ENCODE measurements at places on chromosomes 5 and 9.

DNA sequence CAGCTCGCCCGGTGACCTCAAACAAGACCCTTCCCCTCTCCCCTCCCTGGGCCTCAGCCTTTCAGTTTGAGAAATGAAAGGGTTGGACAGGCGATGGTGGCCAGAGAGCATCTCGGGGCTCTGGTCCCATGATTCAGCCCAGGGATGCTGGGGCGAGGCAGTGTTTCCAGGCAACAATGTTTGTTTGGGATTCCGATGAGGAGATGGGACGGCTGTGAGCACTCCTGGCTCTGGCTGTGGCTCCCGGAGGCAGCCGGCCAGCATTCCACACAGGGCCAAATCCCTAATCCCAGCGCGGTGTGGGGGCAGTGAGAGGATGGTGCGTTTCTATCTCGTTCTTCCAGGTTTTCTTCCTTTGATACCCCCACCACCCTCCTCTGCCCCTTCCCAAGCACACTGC lies 66.0 kb downstream of the HMCN2 start:
- DNase-seq = no peak

DNA sequence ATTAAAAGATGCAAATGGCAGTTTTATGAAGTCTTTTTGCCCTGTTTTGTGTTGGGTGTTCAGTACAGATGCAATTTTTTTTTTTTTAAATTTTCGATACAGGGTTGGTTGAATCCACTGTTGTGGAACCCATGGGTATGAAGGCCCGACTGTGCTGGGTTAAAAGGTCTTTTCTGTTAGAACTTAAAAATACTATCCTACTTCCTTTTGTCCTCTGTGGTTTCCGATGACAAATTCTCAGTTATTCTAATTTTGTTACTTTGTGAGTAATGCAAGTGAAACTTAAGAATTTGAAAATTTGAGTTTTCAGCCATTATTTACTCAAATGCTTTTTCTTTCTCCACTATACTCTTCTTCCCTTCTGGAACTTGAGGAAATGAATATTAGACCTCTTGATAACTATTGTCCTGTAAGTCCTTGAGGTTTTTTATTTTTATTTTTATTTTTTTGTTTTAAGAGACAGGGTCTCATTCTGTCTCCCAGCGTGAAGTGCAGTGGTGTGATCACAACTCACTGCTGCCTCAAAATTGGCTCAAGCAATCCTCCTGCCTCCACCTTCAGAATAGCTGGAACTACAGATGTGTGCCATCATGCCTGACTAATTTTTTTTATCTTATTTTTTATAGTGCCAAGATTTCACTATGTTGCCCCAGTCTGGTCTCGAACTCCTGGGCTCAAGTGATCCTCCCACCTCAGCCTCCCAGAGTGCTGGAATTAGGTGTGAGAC lies 67.5 kb downstream of the ZCCHC7 start:
- DNase-seq = no peak

- no peak for DNase-seq
Measured at GRCh38 chr9:131872006-131872405, 132.1 kb upstream of the RAPGEF1 start.

DNA sequence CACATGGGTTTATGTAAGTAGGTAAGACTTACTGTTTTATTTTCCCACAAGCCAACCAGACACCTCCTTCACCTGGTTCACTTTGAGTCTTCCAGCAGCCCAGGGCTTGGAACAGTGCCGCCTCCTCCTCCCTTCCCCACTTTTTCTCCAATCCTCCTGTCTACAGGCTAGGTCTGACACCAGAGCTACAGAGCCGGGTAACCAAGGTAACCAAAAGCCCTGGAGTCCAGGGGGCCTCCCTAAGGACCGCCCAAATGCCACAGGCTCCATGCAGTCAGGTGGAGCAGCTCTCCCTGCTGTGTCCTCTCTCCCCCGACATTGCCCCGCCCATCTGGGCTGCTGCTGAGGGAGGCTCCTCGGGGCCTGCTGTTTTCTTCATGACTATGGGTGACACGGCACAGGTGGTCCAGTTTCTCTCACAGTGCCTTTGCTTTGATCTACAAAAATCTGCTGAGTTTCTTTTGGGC lies 138.0 kb upstream of the EFNA5 start:
- no peak for DNase-seq

- no peak for DNase-seq
Measured at GRCh38 chr5:83844449-83845068, 123.9 kb upstream of the HAPLN1 start.

DNA sequence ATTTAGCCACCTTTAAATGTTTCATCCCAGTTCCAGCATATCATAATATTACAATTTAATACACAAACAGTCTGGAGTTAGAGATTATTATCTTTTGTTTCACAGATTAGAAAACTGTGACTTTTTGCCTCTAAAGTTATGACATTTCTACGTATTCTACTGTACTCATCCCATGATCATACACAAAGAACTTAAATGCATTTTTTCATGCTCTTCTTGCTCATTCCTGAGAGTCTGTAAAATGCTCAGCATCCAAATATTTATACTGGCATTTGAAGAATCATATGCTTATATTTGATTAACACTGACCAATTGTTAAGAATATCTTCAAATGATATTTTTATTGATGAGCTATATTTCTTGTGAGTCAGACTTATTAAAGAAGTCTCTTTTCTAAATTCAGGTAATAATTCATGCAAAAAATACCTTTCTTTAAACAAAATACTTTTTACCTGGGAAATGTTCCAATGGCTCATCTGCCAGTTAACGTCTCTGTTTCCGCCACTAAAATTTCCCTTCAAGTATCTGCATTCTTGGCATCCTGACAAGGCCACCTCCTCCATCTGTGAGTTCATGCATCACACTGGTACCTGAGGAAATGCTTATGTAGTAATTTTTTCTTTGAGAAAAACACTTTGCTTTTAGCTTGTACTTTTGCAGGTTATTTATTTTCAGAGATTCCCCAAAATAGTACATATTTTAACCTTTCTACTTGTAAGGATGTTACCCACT lies 139.6 kb upstream of the RASA1 start:
- DNase-seq = no peak

- DNase-seq = no peak
Measured at GRCh38 chr5:29460971-29461559, 1732.4 kb upstream of the CDH6 start.

GRCh38 chr9:124771867-124772679 lies 962 bp upstream of the NR6A1 start:
- peak; percentile 41 for DNase-seq

DNA sequence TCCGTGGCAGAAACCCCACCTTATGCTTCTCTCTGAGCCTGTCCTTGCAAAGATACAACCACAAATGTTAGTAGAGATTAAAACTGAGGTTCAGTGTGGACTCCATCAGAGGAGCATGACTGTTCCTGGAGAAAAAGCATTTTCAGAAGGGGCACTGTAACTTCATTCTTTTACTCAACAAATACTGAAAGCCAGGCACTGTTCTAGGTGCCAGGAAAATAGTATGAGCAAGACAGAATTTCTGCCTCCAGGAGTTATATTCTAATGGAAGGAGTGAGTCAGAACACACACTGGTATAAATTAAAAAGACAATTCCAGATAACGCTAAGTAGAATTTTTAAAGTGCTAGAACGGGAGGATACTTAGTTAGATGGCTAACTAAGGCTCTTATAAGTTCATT lies 251.4 kb upstream of the GAS1 start:
- no peak for DNase-seq

DNA sequence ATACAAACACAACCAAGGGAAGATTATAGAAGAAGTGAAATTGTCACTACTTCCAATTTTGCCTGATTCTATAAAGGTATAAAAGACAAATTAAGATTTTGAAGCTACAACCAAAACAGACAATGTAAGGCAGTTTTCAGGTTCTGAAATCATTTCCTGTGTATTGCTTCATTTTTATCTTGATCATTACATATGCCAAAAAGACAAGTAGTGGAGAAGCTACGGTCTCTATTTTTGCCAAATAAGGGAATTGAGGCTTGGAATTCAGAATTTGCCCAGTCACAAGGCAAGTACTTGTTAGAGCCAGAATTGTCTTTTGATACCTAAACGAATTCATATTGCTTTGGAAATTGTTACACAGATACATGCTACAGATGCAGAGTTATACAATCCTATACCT lies 20.6 kb downstream of the EDIL3 start:
- no peak for DNase-seq

DNA sequence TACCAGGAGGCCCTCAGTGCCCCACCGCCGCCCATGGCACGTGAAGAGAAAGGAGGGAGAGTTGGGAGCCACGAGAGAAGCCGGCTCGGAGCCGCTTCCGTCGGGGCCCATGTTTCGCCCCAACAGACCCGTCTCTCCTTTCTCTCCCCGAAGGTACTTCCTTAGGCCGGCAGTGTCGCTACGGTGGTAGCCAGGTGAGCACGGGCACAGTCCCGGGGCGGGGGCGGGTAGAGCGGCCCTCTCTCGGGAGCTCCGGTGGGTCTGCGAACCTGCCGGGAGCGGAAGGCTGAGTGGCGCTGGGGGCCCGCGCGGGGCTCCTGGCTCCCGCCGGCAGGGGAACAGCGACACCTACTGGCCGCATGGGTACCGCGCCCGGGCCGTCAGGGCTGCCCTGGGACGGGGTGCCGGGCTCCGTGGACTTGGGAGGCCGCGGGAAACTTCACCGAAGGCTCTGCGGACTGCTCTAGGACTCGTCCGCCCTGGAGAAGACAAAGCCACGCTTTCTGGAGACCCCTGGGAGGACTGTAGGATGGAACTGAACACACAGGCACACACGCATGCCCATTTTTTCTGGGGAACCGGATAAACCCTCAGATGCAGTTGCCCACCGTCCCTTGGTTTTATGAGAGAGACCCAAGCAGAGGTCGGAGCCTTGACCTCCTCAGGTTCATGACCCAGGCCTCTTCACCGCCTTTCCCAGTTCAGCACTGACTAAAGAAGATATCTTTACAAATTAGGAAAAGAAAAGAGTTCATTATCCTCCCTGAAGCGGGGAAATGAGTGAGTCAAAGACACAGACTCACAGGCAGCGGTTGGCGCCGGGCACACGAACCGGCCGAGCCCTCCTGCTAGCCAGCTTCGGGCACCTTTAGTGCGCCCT lies 202.5 kb downstream of the MEF2C start:
- peak; percentile 80 for DNase-seq

DNA sequence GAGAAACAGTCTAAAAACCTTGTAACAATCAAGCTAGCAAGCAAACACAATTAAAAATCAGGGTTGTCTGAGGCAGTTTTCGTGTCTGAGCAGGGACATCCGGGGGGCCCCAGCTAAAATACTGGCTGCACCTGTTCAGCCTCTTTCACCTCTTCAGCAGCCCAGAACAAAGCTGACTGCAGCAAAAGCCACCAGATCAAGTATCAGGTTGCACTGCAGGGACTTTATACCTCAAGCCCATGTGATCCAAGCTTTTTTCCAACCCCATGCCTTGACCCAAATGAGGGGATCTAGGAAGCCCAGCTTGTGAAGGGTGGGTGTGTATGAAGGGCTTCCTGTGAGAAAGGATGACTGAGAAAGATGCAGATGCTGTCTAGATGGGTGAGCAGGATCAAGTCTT lies 133.4 kb downstream of the SEMA6A start:
- no peak for DNase-seq

DNA sequence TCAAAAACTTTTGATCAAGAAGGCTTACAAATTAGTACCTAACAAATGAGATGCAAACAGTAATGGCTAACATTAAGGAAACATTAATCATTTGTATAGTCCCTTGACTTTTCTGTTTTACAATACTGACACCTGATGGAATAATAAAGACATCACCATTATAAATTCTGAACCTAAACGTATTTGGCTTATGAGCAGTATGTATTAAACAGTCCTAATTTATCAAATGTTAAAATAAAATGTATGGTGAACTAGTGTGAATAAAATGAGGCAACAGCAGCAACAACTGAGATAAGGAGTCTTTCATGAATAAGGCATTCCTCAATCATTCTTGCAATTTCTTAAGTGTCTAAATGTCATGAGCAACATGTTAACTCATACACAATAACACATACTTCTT lies 6.0 kb downstream of the PUM3 start:
- DNase-seq = no peak

DNA sequence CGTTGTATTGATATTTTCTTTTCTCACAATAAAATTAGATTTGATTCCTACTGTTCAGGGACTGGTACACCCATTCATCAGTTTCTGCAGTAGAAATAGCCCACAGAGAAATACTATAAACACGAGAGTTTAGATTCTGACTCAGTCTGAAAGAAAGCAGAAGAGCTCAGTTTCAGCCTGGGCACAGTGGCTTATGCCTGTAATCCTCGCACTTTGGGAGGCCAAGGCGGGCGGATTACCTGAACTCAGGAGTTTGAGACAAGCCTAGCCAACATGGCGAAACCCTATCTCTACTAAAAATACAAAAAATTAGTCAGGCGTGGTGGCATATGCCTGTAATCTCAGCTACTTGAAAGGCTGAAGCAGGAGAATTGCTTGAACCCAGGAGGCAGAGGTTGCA lies 8.6 kb downstream of the ITK start:
- DNase-seq = peak; percentile 42

GRCh38 chr9:38181232-38181631 lies 112.2 kb upstream of the SHB start:
- DNase-seq = no peak

GRCh38 chr5:145680767-145681166 lies 154.4 kb downstream of the PRELID2 start:
- no peak for DNase-seq

DNA sequence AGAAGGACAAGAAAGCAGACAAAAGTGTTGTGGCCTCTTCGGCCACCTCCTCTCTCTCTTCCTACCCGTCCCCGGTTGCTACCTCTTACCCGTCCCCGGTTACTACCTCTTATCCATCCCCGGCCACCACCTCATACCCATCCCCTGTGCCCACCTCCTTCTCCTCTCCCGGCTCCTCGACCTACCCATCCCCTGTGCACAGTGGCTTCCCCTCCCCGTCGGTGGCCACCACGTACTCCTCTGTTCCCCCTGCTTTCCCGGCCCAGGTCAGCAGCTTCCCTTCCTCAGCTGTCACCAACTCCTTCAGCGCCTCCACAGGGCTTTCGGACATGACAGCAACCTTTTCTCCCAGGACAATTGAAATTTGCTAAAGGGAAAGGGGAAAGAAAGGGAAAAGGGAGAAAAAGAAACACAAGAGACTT lies 2.4 kb downstream of the EGR1 start:
- DNase-seq = no peak

GRCh38 chr5:113090336-113091106 lies 113.9 kb downstream of the DCP2 start:
- no peak for DNase-seq

DNA sequence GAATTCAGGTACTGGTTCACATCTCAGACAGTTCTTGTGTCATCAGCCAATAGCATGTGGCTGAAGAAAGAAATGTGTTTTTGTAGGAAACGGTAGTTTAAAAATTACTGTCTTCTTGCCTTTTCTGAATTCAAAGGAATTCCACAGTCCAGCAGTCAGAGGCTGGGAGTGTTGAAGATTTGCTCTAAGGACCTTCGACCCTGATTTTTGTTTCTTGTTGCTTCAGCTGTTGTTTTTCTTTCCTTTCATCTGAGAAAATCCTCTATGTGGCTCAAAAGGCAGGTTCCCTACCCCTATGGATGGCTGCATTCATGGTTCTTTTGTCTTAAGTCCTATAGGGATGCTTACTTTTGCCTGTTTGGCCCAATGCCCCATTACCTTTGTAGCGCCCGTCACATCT lies 304.9 kb downstream of the TMEM167A start:
- DNase-seq = no peak
